IMR-90 (cell line): ENCODE measurements at places on chromosomes 7 and 10.

DNA sequence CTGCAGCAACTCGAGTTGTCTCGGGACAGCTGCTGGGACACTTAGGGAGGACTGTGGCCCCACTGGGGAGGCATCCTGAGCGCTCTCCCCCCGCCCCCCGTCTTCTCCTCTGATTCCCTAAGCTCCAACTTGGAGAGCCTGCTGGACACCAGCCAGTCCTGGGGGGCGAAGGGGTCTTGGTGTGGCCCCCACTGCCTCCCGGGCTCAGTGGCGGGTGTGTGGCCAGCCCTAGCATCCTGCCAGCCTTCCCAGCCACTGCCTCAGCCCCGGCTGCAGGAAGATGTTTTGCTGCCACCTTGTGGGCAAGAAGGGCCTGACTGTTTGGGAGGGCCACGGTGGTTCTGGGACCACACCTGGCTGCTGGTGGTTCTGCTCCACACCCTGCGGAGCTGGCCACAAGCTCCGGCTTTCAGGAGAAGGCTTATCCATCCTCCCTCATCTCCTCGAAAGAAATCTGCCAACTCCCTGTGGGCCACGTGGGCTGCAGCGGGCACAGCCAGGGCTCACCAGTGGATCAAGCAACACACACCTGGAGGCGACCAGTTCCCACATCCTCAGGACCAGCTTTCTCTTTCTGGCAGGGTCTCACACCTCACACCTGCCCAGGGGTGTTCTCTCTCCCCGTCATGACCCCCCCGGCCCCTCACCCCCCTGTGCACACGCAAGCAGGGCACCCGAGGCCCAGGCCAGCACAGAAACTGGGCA lies 24.8 kb downstream of the AGAP3 start:
- DNase-seq, result peak; percentile 65

DNA sequence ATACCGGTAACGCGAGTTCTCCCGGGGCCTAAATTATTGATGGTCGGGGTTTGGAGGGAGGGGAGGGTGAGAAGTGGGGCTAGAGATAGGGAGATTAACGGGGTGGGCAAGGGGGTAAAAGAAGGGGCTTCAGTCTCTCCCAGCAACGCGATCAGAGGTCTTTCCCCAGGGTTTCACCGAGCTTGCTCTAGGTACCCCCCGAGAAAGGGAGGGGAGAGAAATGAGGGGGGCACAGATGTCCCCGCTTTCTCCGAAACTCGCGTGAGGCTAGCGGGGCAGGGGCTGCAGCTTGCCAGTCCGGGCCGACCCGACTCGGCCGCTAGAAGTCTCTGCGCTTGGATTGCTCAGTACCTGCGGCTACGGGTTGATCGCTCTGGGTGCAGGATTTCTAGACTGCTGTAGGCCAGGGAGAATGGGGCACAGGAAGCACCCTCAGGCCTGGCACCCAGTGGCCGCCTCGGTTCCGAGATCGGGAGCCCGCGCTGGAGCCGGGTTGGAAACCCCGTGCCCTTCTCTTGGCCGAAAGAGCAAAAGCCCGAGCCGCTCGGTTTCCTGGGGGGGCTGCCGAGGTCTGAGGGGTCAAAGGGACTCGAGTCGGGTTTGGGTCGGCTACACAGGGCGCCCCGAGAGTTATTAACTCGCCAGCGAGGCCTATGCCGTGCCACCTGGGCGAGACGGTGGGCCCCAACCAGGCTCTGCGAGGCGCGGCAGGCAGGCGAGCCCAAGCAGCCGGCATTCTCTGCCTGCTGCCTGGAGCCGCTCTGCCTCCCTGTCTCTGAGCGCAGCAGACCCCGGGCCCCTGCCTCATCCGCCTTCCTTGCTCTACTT lies 3.1 kb downstream of the PAX2 start:
- no peak for DNase-seq

DNA sequence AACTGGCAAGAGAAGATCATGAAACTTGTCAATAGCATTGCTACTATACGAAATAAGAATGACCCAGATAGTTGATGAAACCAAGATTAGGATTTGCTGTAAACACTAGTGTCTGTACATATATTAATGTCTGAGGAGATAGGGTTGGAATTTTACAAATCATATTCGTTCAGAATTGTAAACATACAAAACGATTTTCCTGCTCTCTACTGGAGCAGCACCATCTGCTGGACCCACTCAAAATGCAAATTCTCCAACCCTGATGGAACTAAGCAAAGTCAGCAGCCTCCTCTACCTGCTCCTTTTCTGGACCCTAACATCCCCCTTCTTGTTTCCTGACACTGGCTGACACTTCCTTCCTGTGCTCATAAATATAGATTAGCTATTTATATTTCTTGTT lies 29.4 kb upstream of the SGMS1 start:
- peak; percentile 47 for DNase-seq

DNA sequence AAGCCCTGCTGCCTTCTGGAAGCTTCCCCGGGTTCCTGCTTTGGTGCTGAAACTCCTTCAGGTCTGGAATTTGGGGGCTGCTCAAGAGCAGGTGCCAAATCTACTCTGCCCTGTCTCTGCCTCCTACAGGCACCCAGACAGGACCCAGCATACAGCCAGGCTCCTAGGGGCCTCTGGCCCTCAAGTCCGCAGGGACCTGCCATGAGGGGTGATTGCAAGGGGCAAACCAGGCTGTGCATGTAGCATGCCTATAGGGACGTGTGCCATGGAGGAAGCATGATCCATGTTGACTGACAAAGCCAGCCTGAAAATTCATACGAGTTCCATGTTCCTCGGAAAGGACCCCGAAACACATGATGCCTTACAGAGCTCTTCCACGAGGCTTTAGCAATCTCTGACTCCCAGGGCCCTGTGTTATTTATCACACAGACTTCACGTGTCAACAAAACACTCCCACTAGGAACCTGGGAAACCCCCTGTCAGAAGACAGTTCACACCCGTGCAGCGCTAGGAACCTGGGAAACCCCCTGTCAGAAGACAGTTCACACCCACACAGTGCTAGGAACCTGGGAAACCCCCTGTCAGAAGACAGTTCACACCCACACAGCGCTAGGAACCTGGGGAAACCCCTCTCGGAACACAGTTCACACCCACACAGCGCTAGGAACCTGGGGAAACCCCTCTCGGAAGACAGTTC lies 75.3 kb upstream of the DNAAF5 start:
- no peak for DNase-seq

DNA sequence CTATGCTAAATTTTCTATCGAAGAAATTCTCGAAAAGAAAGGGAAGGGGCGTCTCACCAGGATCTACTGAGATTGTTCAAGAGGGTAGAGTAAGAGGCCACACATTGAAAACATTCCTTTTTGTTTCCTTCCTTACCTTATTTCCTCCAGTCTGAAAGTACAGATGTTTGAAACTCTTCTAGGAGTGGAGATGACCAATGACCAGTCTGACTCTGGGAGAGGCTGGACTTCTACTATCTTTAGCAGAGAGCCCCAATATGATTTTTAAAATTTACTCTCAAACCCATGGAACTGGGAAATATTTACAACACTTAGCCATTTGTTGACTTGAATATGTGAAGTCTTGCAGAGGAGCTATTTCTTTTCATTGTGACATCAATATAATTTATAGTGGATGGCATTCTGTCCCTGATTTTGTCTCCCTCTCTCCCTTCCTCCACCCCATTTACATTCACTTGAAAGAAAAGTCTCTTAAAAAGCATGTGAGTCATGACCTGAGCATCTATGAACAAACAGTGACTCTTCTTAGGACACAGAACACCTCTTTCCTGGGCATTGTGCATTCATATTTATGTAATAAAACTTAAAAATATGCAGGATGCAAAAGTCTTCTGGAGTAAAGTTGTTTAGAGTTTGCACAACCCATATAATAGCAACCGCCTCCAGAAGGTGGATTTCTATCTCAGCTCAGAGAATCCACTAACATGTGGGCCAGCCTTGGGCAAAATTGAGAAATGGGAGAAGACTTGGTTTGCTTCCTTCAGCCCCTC lies 31.2 kb upstream of the BMPER start:
- peak; percentile 81 for DNase-seq

- DNase-seq, result peak; percentile 69
Measured at GRCh38 chr7:73342645-73343044, 14.7 kb downstream of the FKBP6 start.

GRCh38 chr7:55400191-55400590 lies 35.1 kb downstream of the LANCL2 start:
- peak; percentile 64 for DNase-seq

DNA sequence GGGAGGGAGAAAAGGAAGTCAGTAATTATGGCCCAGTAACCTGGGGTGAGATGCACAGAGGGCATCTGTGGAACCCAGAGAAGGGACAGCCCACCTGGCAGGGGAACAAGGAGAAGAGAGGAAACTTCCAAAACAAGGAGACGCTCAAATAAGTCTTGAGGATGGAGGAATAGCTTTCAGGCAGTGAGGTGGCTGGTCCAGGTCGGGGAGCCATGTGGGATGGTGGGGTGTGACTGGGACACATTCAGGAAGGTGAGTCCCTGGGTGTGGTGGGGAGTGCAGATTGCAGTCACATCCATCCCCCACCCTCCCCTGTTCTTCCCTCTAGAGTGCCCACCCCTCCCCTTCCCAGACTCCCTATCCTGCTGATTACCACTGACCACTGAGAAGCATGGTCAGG lies 175.4 kb downstream of the GRID1 start:
- DNase-seq, result no peak

DNA sequence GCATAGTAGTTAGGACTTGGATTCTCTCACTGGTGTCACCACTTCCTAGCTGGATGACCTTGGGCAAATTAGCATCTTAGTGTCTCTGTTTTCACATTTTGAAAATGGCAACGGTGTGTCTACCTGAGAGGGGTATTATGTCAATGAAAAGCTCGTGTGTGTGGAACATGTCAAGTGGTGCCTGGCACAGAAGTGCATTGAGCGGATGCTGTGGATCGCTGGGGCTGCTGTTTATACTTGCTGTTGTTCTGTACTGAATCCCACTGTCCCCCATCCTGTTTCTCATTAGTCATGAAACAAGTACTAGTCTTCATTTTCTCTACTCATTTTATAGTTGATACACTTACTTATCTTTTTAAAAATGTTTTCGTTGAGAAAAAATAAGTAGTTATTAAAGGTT lies 26.1 kb downstream of the RBM33 start:
- no peak for DNase-seq

GRCh38 chr10:97911217-97911616 lies 61.6 kb downstream of the GOLGA7B start:
- no peak for DNase-seq

- DNase-seq, result peak; percentile 77
Measured at GRCh38 chr10:10644008-10644646, 373.5 kb upstream of the CELF2 start.

DNA sequence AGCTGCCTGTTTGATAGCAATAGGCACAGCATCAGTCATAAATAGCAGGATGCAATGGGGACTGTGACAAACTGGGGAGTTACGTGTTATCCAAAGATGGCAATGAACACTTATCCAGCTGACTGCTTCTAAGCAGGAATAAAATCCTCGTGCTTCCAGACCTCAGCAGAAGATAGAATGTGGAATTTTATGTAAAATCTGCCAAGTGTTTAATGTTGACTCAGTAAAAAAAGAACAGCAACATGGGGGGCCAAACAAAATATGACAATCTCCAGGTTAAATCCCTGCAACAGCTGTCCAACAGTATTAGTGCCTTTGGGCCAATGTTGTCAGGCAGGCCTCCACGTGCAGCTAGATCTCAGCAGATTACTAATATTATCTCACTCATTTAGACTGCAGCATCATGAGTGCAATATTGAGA lies 127.3 kb downstream of the SEMA3C start:
- no peak for DNase-seq

- peak; percentile 97 for DNase-seq
Measured at GRCh38 chr7:131244259-131244852, 83.3 kb upstream of the MKLN1 start.

DNA sequence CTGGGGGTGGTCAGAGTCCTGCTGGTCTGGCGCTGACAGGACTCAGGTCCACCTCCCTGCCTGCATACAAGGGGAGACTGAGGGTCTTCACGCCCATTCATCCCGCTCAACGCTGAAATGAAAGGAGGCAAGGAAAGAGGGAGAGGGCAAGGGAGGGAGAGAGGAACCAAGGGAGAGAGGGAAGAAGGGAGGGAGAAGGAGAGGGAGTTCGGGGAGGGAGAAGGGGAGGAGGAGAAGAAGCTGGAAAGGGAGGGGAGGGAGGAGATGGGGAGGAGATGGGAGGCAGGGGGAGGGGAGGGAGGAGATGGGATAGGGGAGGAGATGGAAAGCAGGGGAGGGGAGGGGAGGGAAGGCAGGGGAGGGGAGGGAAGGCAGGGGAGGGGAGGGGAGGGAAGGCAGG lies 69.4 kb upstream of the INPP5A start:
- no peak for DNase-seq

DNA sequence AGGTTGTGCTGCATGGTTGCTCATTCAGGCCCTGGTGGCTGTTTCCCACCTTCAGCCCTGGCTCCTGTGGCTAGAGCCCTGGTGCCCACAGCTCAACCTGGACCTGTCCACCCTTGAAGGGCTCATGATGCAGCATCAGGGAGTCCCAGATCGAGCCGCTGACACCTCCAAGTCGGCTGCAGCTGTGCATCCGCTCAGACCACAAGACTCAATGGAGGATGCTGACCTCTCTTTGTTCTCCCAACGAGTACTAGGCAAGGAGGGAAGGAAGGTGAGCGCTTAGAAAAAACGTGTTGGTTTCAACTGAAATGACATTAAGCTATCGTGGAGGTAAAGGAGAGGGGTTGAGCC lies 9.5 kb upstream of the C10orf95 start:
- DNase-seq, result no peak

DNA sequence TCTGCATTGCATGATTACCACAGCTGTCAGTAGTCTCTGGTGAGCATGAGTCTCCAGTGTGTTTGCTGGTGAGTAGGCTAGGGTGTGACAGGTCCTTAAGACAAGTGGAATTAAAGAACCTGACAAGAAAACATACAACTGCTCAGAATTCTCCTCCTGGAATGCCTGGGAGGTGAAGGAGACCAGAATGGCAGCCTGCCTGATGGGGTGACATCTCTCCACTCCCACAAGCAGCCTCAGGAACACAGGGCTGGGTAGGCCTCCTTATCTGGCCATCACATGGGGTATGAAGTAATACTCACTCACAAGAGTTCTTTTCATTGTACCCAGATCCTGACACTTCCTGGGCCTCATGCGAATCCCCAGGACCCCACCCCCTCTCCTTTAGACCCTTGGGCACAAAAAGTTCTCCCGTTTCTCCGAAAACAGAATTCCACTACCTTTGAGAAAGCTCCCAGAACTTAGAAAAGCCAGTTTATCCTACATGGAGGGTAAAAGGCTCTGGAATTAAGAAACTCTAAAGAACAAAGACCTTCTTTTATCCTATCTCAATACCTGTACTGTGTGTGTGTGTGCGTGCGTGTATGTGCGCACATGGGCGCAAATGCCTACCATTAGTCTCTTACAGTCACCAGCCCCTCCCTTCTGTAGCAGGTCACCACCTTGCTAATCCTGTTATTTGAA lies 33.4 kb upstream of the C1GALT1 start:
- DNase-seq, result no peak

DNA sequence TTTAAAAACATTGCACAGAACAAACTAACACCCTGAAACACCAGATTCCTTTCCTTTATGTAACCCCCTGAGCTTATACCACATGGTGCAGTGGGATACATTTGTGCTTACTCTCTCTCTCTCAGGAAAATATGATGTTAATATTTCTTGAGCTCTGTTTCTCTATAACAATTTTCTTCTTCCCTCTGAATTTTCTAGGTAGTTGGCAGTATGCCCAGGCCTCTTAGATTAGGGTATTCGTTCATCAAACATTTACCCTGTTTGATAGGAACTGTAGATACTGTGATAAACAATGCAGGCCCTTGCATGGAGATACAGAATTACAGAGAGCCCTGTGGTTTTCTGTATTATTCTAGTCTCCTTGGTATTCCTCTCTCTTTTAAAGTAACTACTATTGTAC lies 567.8 kb downstream of the IPMK start:
- peak; percentile 4 for DNase-seq
